BE2C (cell line): ENCODE measurements at places on chromosomes 11 and 22.
A peak's percentile ranks its signal among the peaks of the same experiment; 100 is the strongest.

GRCh38 chr11:108591893-108592292, 1.7 kb downstream of the EXPH5 start:
- no peak for DNase-seq

- DNase-seq = no peak
Measured at GRCh38 chr11:8731647-8732323, 49.2 kb downstream of the RPL27A start.

DNA sequence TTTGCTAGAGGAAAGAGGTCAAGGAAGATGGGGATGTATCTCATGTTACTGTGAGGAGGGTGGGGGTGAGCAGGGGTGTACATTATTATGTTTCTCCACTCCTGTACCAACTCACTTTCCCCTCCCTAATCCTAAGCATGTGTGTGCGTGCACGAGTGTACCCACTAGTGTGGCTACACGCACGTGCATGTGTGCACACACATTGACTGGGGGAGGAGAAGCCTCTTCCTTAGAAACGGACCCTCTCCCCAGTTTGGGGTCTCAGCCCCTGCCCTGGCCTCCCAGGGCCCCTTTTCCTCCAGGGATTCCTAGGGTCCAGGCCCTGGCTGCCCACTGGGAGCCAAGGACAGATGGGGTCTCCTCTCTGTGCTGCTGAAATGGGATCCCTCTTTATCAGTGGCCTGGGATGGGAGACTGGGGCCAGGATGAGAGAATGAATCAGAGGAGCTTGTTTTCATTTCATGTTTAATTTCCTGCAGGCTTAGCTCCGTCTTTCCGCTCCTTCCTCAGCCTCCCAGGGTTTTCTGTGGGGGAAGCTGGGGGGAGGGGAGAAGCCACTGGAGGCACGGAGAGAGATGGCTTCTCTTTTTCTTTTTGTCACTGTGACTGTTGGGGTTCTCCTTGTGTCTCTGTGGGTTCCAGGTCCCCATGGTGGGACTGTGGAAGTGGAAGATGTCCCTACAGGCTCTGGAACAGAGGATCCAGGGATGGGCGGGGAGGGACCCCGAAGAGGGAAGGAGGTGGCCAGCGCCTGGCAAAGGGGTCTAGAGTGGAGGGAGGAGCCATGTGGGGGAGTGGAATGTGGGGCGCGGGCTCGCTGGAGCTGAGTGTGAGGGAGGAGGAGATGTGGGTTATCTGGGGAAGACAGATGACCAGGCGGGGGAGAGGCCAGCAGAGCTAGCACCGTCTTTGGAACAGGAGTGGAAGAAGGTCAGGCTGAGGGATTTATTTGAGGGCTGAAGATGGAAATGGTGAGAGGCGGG, 40.3 kb downstream of the ALX4 start:
- DNase-seq = no peak

DNA sequence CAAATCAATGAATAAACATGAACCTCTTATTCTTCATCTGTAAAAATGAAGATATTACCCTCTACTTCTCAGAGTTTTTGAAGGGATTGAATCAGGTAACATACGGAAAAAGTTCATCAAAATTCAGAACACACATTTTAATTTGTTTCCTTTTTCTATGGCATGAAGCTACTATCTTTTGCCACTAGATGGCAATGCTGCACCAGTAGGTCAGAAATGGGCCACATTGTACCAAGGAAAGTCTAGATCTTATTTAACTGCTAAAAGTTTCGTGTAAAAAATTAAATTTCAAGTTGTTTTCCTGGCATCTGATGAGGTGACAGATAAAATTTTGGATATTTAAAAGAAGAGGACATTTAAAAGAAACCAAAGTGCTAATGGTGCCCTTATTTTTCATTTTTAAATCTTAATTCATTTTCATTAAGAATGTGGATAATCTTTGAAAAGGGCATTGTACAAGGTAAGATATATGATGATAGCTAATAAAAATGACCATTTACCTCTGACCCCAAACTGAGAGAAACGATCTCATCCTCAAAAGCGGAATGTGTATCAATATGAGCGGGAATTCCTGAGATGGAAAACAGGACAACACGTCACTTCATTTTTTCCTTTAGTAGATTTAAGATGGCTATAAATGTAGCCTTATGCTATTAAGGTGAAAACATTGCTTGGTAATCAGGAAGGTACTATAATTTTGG, 16.1 kb downstream of the ALKBH8 start:
- peak; percentile 24 for DNase-seq

DNA sequence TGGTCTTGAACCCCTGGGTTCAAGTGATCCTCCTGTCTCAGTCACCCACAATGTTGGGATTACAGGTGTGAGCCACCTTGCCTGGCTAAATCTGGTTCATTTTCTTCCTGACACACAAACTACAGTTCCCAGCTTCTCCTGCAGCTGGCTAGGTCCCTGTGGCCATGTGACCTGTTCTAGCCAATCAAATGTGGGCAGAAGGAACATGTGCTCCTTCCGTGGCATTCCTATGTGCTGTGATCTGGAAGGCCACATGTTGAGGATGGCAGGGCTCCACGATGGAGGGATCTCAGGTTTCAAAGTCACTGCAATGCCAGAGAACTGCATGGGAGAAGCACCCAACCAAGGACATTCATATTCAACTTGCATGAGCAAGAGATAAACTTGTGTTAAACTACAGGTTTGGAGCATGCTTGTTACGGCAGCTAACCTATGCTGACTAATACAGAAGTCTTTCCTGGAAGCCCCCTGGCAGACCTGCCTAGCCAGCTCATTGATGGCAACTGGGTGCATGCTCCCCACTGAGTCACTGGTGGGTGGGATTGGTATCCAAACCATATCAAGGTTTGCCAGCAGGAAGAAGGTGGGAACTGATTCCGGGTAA, 86.0 kb downstream of the RPS6KA4 start:
- peak; percentile 18 for DNase-seq

- DNase-seq = no peak
Measured at GRCh38 chr11:126756855-126757254, 243.7 kb downstream of the KIRREL3 start.

- no peak for DNase-seq
Measured at GRCh38 chr11:110857892-110858546, 145.8 kb upstream of the ARHGAP20 start.

DNA sequence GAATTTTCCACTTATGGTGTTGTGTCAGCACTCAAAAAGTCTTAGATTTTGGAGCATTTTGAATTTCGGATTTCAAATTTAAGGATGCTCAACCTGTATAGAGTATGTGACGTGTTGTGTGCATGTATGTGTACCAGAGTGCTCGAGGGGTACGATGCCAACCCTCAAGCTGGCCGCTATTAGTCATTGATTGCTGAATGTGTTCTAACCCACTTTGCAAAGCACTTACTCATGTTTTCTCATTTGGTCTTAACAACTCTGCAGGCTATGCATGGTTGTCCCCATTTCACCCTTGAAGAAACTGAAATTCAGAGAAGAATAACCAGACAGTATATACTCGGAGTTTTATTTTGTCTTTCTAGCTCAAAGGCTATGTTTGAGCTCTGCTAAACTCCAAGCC, 196.4 kb upstream of the TENM4 start:
- DNase-seq = no peak

GRCh38 chr11:83241291-83241946, 44.7 kb downstream of the CCDC90B start:
- peak; percentile 70 for DNase-seq

DNA sequence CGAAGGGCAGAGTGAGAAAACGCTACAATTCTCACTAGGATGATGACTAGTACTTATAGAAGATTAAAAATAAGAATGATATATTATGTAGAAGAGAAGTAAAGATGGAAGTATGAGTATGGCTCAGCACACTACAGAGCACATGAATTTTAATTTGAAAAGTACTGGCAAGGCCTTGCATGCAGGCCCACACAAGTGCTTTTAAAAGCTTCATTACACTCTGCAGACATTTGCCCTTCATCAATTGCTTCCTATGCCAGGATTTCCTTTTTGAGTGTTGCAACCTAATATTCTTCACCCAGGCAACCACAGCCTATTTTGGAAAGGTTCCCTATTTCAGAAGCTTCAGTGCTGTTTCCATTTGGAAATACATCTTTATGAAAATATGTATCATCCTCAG, 81.1 kb downstream of the LARGE2 start:
- no peak for DNase-seq

GRCh38 chr22:19062139-19062942, 59.9 kb downstream of the DGCR2 start:
- no peak for DNase-seq

GRCh38 chr11:25730230-25730629, 601.7 kb upstream of the ANO3 start:
- DNase-seq = no peak

GRCh38 chr11:127789927-127790326, 789.4 kb upstream of the KIRREL3 start:
- DNase-seq = peak; percentile 22

DNA sequence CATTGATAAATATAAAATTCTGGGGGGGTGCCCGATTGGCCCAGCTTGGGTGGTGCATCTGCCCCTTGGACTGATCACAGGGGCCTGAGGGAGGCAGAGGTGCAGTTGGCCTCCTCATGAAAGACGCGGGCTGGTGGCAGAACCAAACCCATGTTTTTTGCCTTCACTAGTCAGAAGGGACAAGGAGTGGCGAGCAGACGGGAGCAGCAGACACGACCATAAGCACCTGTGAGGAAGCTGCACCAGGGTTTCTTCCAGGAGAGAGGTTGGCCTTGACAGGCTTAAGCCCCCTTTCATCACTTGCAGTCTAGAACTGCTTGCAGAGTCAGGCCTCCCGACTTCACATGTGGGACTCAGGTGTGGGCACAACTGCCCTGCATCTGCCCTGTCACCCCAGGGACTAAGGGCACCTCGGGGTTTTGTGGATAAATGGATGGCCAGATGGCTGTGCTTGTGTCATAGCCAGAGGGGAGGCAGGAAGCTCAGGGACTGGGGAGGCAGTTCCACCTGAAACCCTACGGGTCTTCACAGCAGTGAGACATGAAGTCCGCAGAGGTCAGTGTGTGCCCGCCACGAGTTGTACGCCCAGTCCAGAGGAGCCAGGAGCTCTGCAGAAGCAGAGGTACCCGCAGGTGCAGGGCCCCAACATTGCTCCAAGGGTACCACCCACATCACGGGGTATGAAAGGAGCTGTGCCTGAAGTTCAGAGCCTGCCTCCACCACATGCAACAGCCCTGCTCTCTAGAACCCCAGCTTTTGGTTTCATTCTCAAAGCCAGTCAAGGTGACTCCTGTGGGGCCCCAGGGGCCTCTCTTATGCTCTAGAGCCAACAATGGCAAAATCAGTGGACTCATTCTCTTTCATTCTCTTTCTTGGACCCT, 18.2 kb upstream of the SYT13 start:
- no peak for DNase-seq

- no peak for DNase-seq
Measured at GRCh38 chr11:34448223-34448994, 9.7 kb downstream of the CAT start.

DNA sequence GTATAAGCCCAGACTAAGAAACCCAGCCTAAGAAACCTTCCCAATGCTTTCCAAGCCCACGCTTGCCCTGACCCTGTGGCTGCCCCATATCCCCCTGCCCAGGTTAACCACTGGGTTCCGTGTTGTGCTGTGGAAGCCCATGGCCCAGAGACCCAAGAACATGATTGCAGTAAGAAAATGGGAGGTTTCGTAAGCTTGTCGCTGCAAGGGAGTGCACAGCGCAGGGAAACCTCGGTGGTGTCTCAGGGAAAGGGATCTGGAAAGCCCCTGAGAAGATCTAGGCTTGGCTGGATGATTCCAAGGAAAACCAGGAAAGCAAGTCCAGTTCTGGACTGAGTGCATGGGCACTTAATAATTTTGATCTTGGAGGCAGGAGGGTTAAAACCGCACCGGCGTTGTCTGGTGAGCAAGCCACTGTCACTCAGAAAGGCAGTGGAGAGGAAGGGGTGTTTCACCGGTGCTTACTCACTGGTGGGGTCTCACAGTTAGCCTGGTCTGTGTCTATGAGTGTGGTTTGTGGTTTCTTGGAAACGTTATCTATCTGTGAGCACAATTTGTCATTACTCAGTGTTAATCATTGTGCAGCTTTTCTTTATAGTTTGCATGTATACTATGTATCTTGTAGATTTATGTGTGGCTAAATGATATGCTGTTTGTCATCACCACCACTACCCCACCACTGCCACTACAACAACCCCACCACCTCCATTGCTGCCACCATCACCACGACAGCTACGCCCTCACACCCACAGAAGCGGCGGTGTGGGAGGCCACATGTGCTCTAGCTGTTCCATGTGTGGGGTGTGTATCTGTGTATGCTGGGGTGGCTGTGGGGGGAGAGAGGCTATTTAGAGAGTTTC, 53.3 kb upstream of the PRDM11 start:
- DNase-seq = no peak

- DNase-seq = no peak
Measured at GRCh38 chr11:5809905-5810795, 1.4 kb downstream of the OR52N2 start.

GRCh38 chr11:132448334-132448995, 1078.0 kb downstream of the NTM start:
- DNase-seq = no peak

- no peak for DNase-seq
Measured at GRCh38 chr11:92784331-92784730, 185.1 kb upstream of the MTNR1B start.

- no peak for DNase-seq
Measured at GRCh38 chr11:4203603-4204360, 109.2 kb downstream of the RRM1 start.

GRCh38 chr22:45919504-45920286, 57.3 kb downstream of the WNT7B start:
- DNase-seq = no peak

DNA sequence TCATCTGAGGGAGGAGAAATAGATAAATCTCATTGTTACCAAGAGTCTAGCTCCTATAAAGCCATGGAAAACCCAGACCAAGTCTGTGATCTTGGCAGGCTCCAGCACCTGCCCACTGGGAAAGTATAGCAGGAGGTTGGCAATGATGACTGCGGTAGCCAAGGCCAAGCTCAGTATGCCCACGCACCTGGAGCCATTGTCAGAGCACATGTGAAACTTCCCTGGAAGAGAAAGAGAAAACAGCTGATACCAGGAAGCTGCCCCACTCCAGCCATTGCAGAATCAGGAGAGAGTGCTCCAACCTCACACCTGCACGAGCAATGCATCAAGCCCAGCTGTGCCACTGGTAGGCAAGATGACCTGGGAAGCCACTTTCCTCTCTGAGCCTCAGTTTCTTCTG, 62.2 kb upstream of the HEPHL1 start:
- no peak for DNase-seq

DNA sequence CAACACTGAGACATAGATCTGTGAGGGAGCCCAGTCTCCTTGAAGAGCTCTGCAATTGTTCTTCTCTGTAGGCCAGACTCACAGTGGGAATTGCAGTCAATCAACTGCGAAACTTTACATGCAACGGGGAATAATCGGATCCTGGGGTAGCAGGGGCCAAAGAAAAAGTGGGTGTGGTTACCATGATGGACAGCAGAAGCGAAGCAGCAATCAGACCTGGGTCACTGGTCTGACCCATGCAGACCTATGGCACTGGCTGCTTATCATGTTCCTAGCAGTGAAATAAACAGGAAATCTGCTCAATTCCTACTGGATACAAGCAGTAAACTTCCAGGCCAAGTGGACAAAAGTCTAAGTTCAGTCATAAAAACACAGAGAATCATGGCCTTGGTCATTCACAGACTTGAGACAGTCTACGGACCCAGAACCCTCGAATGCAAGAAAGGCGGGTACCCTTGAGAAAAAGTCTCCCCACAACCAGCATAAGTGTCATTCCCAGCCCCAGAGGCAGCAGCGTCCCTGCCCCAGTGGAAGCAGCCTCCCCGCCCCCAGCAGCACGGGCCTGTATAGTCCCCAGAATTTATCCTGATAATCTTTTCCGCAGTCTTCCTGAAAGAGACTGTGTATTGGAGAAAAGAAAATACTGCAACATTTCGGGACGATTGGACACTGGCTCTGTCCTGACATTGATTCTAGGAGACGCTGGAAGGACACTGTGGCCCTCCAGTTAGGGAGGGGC, 34.6 kb downstream of the ASCL2 start:
- DNase-seq = no peak
